ENCODE measurements at places on chromosomes 2 and 18. TPM values are rescaled to one million over a fixed set of nuclear protein-coding genes. Genes with fewer than 3 reads are reported as not detected.

GRCh38 chr2:225512876-225513540, 113.5 kb downstream of the NYAP2 start:
- no peaks in the 10 kb centered on the region for H3K36me3 ChIP-seq
- no peak overlapping the region for H3K4me3 ChIP-seq
- peaks cover 6% of the 10 kb centered on the region for H3K27me3 ChIP-seq
- H3K4me1 ChIP-seq: no peaks in the 10 kb centered on the region
- DNase-seq: no peak

DNA sequence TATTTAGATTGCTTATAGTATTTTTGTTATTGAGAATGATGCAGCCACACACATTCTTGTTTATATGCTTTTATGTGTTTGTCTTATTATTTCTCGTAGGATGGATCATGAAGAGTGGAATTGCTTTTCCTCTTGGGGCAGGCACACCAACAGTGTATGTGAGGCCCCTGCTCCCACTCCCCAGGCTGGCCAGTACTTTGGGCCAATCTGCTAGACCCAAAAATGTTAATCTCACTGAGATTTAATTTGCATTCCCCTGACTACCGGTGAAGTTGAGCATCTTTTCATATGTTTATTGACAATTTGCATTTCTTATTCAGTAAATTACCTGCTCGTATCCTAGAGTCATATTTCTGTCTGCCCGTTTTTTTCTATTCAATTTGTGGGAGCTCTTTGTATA, 4.7 kb upstream of the MYCN start:
- no peak for DNase-seq
- no peak overlapping the region for H3K27ac ChIP-seq
- no peak overlapping the region for H3K4me3 ChIP-seq
- peaks cover 4% of the 10 kb centered on the region for H3K4me1 ChIP-seq

GRCh38 chr2:145203891-145204290, 684.0 kb upstream of the ZEB2 start:
- no peak overlapping the region for H3K4me3 ChIP-seq
- DNase-seq: no peak
- H3K36me3 ChIP-seq: no peaks in the 10 kb centered on the region
- H3K27ac ChIP-seq: no peak overlapping the region
- no peaks in the 10 kb centered on the region for H3K4me1 ChIP-seq

- H3K27ac ChIP-seq: no peak overlapping the region
- DNase-seq: peak; percentile 22
- no peaks in the 10 kb centered on the region for H3K4me1 ChIP-seq
Observed at GRCh38 chr18:63342206-63342605, 22.6 kb upstream of the BCL2 start.

- H3K4me3 ChIP-seq: no peak overlapping the region
- H3K36me3 ChIP-seq: no peaks in the 10 kb centered on the region
- no peaks in the 10 kb centered on the region for H3K4me1 ChIP-seq
- DNase-seq: no peak
- H3K27me3 ChIP-seq: no peaks in the 10 kb centered on the region
Observed at GRCh38 chr2:222100704-222101699, 197.8 kb downstream of the PAX3 start.

DNA sequence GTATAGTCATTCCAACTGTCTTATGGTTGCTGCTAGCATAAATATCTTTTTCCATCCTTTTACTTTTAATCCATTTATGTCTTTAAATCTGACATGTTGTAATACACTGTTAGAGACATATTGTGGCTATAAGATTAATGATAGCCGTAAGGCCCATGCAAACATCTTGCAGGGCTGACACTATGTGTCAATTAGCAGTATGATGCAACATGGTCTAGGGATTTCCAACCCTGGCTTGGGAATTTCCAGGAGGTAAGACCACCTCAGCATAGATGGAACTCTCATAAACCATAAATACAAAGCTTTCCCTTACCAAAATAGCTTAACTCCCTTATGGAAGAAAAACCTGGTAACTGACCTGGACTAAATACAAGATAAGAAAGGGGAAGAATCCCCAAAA, 16.5 kb downstream of the SCLY start:
- H3K4me1 ChIP-seq: peaks cover 13% of the 10 kb centered on the region
- DNase-seq: no peak
- H3K36me3 ChIP-seq: peaks cover 89% of the 10 kb centered on the region
- peak overlapping the region; percentile 51 for H3K27ac ChIP-seq
- H3K27me3 ChIP-seq: no peaks in the 10 kb centered on the region
- H3K4me3 ChIP-seq: no peak overlapping the region

DNA sequence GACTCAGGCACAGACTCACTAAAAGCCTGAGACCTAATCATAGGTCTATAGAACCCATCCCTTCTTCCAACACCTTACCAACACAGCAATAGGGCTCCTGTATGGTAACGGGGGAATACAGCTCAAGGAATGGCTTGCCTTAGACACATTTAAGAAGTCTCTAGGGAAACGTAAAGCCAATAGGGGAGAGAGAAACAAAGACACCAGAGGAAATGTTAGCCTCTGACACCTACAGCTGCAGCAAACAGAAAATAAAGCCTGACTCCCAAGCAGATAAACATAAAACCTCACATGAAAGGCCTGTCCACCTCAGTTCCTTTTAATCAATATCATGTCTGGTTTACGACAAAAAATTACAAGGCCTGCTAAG, 51.1 kb upstream of the NCOA1 start:
- no peak overlapping the region for H3K4me3 ChIP-seq
- no peak overlapping the region for H3K27ac ChIP-seq
- H3K4me1 ChIP-seq: no peaks in the 10 kb centered on the region
- no peak for DNase-seq
- H3K36me3 ChIP-seq: no peaks in the 10 kb centered on the region

- no peak for DNase-seq
- no peak overlapping the region for H3K27ac ChIP-seq
- H3K27me3 ChIP-seq: no peaks in the 10 kb centered on the region
- no peaks in the 10 kb centered on the region for H3K4me1 ChIP-seq
- H3K4me3 ChIP-seq: no peak overlapping the region
Observed at GRCh38 chr2:220696280-220696669, 875.8 kb downstream of the EPHA4 start.

- H3K4me3 ChIP-seq: no peak overlapping the region
- DNase-seq: no peak
- H3K27ac ChIP-seq: no peak overlapping the region
- no peaks in the 10 kb centered on the region for H3K27me3 ChIP-seq
Observed at GRCh38 chr2:238270606-238271005, 17.8 kb downstream of the PER2 start.

The SMAD2 gene
- total RNA-seq: 101 TPM

- peaks cover 2% of the 10 kb centered on the region for H3K4me1 ChIP-seq
- DNase-seq: no peak
- no peaks in the 10 kb centered on the region for H3K36me3 ChIP-seq
Observed at GRCh38 chr2:65831509-65831908, 399.1 kb upstream of the SPRED2 start.

- H3K27me3 ChIP-seq: no peaks in the 10 kb centered on the region
- no peak for DNase-seq
Observed at GRCh38 chr2:44330801-44331200, 30.5 kb downstream of the PREPL start.

GRCh38 chr2:42828487-42829425, 36.4 kb upstream of the HAAO start:
- peaks cover 14% of the 10 kb centered on the region for H3K4me1 ChIP-seq
- no peak overlapping the region for H3K4me3 ChIP-seq
- H3K36me3 ChIP-seq: no peaks in the 10 kb centered on the region
- H3K27me3 ChIP-seq: peaks cover 13% of the 10 kb centered on the region
- H3K27ac ChIP-seq: no peak overlapping the region

The C2orf78 gene
- total RNA-seq: not detected

GRCh38 chr18:48951448-48952286, 902 bp upstream of the SMAD7 start:
- peaks cover 7% of the 10 kb centered on the region for H3K27me3 ChIP-seq
- peaks cover 24% of the 10 kb centered on the region for H3K4me1 ChIP-seq
- DNase-seq: peak; percentile 72
- peak overlapping the region; percentile 84 for H3K27ac ChIP-seq
- H3K36me3 ChIP-seq: peaks cover 15% of the 10 kb centered on the region
- H3K4me3 ChIP-seq: peak overlapping the region; percentile 89

- H3K36me3 ChIP-seq: no peaks in the 10 kb centered on the region
- H3K4me3 ChIP-seq: peak overlapping the region; percentile 83
- peaks cover 15% of the 10 kb centered on the region for H3K4me1 ChIP-seq
- H3K27me3 ChIP-seq: no peaks in the 10 kb centered on the region
- H3K27ac ChIP-seq: peak overlapping the region; percentile 81
- DNase-seq: no peak
Observed at GRCh38 chr2:24123922-24124580, 782 bp downstream of the FAM228B start.

GRCh38 chr2:84194181-84194580, 264.9 kb downstream of the SUCLG1 start:
- no peak overlapping the region for H3K27ac ChIP-seq
- no peaks in the 10 kb centered on the region for H3K27me3 ChIP-seq
- no peak for DNase-seq
- no peak overlapping the region for H3K4me3 ChIP-seq

DNA sequence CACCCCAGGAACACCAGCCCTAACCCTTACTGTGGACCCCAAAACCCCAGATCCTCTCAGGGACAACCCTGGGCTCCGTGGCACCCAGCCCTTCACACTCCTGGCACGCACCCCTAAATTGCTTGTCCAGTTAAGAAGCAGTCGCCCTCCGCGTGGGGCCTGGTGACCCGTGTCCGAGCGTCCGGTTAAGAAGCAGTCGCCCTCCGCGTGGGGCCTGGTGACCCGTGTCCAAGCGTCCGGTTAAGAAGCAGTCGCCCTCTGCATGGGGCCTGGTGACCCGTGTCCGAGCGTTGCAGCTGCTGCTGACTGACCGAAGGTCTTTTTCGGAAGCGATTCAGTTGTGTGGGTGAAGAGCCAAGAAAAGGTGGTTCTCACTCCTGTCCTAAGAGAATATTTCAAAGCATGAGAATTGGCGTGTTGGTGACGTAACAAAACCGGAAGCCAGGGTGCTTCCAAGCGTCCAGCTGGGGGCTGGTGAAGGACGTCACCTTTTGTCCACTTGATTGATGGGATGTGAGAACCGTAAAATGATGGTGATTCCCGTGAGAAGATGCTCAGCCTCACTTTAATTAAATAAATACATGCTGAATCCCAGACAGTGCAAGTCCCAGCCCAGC, 70.5 kb downstream of the KCNG2 start:
- H3K27me3 ChIP-seq: no peaks in the 10 kb centered on the region
- no peaks in the 10 kb centered on the region for H3K36me3 ChIP-seq
- H3K4me1 ChIP-seq: no peaks in the 10 kb centered on the region
- no peak for DNase-seq

DNA sequence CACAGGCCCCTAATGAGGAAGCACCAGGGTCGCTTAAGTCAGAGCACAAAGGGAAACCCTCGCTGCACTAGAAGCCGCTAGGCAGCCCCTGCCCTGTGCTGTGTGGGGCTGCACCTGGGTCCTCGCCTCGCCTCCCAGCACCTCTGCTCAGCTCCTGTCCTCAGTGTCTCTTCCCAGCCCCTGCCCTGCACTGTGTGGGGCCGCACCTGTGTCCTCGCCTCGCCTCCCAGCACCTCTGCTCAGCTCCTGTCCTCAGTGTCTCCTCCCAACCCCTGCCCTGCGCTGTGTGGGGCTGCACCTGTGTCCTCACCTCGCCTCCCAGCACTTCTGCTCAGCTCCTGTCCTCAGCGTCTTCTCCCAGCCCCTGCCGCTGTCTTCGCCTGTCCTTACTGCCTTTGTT, 342.8 kb downstream of the EIPR1 start:
- H3K4me1 ChIP-seq: no peaks in the 10 kb centered on the region
- H3K4me3 ChIP-seq: no peak overlapping the region
- no peak for DNase-seq
- no peaks in the 10 kb centered on the region for H3K27me3 ChIP-seq
- H3K36me3 ChIP-seq: no peaks in the 10 kb centered on the region
- H3K27ac ChIP-seq: no peak overlapping the region

The GALM gene
- total RNA-seq: 42.0 TPM

The ASIC4 gene
- total RNA-seq: not detected

The RIT2 gene
- total RNA-seq: not detected

DNA sequence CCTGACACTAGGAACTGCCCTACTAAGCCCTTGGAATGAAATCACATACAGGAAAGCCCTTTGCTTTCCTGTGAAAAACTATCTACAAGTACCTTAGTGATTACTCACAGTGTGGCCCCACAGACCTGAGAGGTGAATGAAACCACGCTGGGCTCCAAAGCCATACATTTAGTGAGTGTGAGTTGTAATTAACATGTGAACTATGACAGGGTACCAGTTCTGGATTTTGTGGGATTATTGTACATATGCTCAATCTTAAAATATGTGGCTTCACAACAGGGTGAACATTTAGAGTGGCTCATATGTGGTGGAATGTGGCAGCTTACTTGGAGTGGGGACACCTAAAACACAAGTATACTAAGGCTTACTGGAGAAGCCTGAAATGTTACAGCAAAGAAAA, 12.3 kb downstream of the KCTD1 start:
- H3K36me3 ChIP-seq: no peaks in the 10 kb centered on the region
- H3K4me1 ChIP-seq: peaks cover 5% of the 10 kb centered on the region
- H3K27ac ChIP-seq: no peak overlapping the region
- no peaks in the 10 kb centered on the region for H3K27me3 ChIP-seq
- H3K4me3 ChIP-seq: no peak overlapping the region
- no peak for DNase-seq

The AOX1 gene
- total RNA-seq: not detected

DNA sequence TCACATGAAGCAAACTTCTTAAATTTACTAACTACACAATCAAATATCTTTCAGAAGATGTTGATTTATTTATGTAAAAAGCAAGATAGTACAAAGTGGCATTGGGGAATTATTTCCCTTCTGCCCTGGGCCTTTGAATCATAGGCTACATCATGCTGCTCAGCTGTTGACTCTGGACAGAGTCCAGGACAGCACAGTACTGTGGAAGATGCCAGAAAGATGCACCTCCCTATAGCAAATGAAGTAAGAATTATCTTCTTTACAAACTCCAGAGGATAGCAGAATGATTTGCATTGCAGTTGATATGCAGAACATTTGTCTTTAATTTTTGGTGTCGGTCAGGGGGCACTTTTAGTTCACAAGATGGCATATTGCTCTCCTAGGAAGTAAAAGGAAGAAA, 1354.5 kb upstream of the ZEB2 start:
- no peaks in the 10 kb centered on the region for H3K4me1 ChIP-seq
- no peak for DNase-seq

GRCh38 chr18:74310411-74310810, 5.2 kb upstream of the C18orf63 start:
- H3K27ac ChIP-seq: no peak overlapping the region
- no peaks in the 10 kb centered on the region for H3K36me3 ChIP-seq
- H3K4me1 ChIP-seq: no peaks in the 10 kb centered on the region
- peaks cover 23% of the 10 kb centered on the region for H3K27me3 ChIP-seq
- DNase-seq: no peak

DNA sequence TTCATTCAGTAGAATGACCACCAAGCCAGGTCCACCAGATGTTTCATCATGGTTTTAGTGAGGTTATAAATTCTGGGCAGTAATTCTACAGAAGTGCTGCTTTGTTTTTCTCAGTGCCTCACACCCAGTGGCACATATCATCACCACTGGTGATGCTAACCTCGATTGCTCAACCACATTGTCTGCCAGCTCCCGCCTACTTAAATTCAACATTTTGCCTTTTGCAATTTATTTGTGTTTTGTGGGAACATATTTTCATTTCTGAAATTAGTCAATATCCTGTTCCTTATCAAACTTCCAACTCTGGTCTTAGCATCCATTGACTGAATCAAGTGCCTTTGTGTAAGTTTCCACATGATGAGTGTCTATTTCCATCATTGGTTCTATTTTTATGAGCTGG, 62.3 kb upstream of the TMEM178A start:
- no peak for DNase-seq
- no peak overlapping the region for H3K4me3 ChIP-seq
- H3K36me3 ChIP-seq: no peaks in the 10 kb centered on the region
- no peak overlapping the region for H3K27ac ChIP-seq
- no peaks in the 10 kb centered on the region for H3K4me1 ChIP-seq
